ENCODE measurements at places on chromosomes 7 and 10.

GRCh38 chr10:122186816-122187810, 84.0 kb upstream of the BTBD16 start:
- DNase-seq, result peak; percentile 75

DNA sequence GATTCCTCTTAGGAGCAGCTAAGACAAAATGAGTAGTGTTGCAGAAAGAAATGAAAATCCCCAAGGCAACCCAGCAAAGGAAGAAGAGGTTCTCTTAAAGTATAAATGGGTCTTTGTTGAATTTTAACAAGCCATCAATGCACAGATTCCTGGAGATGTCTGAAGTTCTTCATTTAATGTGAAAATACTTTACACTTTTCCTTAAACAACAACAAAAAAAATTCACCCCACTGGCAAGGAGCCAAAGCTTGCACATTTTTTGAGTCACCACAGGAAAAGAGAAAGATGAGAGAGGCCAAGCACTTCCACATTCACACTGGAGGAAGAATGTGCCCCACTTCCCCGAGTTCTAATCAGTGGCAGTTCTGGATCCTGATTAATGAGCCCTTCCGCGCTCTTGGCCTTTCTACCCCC, 286.4 kb upstream of the MEOX2 start:
- DNase-seq, result no peak

- no peak for DNase-seq
Observed at GRCh38 chr7:134845461-134845860, 66.0 kb downstream of the CALD1 start.

DNA sequence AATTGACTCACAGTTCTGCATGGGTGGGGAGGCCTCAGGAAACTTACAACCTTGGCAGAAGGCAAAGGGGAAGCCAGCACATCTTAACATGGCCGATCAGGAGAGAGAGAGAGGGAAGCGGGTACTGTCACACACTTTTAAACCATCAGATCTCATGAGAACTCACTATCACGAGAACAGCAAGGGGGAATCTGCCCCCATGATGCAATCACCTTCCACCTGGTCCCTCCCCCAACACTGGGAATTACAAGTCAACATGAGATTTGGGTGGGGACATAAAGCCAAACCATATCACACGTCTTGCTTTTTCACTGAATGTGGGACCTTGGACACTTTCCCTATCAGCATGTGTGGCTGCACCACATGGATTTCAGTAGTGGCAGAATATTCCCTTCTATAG, 9.0 kb upstream of the AKR1E2 start:
- no peak for DNase-seq

GRCh38 chr7:92714280-92714679, 122.1 kb downstream of the CDK6 start:
- DNase-seq, result no peak

GRCh38 chr10:3681642-3682554, 103.1 kb downstream of the KLF6 start:
- DNase-seq, result no peak

DNA sequence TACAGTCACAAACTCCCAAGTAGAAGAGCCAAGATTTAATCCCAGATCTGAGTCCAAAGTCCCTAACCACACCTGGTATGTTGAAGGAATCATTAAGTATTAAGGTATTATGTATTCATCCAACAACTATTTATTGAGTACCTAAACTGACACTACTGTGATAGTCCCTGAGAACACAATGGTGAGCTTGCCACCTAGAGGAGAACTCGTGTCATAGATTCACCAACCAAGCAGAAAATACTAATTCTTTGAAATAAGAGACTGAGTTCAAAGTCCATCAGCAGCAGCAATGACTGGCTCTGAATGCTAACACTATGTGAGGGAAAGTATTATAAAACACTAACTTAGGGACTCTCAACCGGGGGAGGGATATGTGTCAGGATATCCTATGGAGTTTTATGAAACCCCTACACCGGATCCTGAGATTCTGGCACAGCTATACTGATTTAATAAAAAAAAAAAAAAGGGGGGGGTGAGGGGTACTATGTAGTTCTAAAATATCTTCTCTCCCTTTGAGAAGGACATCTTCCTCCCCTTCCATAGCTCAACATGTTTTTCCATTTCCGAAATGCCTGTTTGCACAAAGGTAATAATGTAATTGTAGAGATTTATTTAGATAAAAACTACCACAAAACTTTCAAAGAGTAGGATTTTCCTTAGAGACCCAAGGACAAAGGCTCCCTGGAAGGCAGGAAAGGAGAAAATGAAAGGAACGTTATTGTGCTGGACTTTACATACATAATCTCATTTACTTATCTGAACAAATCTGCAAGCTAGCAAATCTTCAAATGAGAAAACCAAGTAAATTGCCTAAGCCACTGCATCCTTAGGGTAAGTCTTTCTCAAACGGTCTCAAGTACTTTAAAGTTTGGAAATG, 1.6 kb downstream of the NCOA4 start:
- DNase-seq, result peak; percentile 81

DNA sequence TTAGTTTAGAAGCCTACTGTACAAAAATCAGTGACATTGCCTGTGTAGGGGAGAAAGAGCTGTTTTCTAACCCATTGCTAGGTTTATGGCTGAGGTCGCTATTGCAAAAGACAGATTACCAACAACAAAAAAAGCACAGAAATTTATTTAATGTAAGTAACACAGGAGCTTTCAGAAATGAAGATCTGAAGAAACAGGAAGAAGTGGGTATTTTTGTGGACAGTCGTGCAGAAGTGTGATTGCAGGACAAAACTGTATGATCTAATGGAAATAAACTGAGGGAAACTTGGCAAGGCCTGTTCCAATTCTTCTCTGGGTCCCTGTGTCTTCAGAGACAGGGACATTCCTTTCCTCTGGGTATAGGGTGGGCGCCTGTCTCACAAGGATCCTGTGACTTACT, 87.4 kb downstream of the APBB1IP start:
- DNase-seq, result no peak

DNA sequence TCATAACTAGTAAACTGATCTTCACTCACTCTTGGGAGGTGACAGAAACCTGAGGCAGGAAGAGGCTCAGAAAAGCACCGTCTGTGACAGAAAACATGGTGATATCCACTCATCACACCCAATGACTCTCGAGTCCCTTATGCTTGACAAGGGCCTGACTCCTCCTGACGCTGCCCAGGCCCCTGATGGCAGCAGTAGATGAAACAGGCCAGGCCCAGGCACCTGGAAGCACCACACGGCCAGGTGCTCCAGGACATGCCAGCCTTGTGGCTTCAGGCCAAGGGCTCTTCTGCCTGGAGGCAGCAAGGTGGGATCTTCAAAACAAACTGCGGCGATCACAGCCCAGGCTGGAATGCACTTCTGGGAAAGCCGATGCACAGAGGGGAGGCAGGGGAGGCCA, 89.3 kb downstream of the MAD1L1 start:
- no peak for DNase-seq

DNA sequence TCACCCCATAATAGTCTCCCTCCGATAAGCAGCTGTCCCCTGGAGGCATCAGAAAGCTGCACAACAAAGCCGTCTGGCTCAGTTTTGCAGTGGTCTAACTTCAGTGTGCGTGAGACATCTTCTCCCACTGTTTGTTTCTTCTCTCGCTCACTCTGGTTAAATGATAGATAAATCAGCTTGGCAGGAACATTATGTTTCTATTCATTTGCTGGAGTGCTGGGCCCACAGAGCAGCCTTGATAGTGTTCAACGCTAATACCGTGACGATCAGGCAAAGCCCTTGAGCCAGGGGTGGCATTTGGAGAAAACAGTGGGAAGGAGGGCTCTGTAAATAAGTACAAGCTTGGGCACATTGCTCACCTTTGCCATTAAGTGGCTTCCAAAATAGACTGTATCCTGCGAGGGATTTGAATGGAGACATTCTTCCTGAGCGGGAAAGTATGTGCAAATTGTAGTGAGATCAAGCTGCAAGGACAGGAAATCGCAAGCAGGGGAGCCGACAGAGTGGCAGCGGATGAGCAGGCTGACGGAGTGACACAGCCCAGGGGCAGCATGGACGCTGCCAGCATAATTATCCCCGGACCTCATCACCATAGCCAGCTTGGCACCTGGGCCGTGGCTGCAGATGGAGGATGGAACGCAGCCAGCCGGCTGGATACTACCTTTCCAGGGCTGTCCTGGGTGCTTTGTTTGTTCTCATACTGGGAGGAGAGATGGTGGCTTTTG, 256.8 kb upstream of the FZD8 start:
- no peak for DNase-seq

DNA sequence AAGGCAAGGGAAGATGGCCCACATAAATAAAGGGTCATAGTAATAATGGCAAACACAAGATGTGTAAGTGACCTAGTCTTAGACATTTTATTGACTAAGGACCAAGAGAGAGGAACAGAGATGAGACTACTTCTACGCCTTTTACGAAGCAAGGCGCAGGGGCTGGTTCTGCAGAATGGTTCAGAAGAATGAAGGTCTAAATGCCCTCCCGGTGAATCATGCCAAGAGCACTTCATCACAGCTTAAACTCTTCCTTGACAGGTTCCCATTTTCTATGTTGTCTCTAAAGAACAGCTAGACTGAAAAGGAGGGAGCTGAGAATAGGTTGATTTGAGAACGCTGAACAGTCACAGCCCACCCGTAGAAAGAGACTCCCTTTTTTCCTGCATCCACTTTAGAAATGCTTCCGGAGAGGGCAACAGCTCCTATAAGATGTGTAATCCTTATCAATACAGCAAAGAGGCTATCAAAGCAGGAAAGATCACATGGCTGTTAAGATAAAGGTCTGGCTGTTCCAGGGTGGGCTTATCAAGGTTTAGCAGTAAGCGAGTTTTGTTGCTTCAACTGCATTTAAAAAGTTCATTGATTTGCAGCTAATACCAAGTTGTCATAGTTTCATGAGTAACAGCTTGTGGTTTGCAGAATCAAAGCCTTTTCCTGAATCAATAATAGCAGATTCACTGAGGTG, 93.4 kb upstream of the AUTS2 start:
- no peak for DNase-seq

GRCh38 chr10:26478061-26478460, 39.9 kb downstream of the APBB1IP start:
- DNase-seq, result no peak

GRCh38 chr10:119867317-119867716, 5.3 kb downstream of the MCMBP start:
- DNase-seq, result no peak

GRCh38 chr10:6047847-6048246, 14.3 kb downstream of the IL2RA start:
- DNase-seq, result no peak

DNA sequence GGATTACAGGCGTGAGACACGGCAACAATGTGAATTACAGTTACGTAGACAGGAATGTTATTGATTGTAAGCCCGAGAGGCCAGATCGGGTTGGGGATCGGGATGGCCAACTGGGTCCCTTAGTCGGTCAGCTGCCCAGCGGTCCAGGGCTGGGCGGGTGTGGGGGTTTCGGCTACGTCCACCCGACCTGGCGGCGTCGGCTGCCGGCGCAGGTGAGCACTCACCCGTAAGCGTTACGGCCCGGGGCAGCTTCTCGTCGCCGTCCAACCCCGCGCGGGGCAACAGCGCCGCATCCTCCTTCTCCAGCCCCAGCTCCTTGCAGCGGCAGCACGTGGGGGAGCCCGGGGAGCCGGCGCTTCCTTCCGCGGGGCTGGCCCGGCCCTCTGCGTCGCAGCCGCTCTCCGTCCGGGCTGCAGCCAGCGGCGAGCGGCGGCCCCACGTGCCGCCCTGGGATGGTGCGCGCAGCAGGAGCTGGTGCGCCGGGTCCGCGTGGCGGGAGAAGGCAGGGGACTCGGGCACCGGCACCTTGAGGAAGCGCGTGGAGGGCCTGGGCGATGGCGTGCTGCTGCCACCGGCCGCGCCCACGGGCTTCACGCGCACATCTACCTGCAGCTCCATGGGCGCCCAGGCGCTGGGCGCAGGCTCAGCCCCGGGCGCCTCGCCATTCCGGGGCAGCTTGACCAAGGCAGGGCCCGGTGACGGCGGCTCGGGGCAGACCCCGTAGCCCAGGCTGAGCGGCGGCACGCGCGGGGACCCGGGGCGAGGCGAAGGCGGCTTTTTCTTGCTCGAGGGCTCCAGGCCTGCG, 609 bp downstream of the KLRG2 start:
- peak; percentile 55 for DNase-seq

DNA sequence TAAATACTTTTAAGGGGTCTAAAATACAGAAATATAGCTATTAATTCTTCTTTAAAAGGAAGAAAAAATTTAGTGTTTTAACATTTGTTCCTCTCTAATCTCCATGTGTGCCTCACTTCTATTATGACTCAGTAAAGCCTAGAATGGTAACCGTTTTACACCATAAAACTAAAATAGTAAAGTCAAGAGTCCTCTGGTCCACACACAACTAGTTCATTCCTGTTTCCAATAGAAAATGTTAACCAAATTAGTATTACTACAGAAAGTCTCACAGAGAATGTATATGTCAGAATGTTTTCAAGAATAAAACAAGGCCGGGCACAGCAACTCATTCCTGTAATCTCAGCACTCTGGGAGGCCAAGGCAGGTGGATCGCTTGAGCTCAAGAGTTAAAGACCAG, 55.8 kb downstream of the CNOT4 start:
- DNase-seq, result no peak

DNA sequence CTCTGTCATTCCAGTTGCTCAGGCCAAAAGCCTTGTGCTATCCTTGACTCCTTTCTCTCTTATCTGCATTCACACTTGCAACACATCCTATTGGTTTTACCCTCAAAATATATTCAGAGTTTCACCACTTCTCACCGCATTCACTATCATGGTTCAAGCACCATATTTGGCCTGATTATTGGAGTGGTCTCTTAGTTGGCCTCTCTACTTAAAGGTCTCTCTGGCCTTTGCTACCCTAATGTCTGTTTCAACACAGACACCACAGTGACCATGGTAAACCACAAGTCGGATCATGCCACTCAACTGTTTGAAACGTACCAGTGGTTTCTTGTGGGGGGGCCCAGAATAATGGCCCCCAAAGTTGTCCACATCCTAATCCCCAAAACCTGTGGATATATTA, 15.2 kb upstream of the PDZD8 start:
- no peak for DNase-seq

DNA sequence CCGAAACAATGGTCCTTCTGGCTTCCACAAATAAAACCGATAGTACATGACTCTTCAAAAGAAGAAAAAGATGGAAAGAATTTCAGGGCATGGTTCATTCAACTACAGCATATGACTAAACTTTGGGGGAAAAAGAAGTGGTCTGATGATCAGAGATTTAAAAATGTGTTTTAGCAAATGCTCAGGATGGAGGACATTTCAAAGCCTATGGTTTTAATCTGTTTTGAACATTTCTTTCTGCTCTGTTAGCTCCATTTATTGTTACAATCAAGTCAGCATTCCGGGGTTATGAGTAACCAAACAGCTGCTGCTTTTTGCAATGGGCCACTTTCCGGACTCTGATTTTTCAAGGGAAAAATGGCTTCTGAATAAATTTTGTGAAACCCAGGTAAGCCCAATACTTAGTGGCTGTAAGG, 142.4 kb downstream of the CUBN start:
- DNase-seq, result no peak

DNA sequence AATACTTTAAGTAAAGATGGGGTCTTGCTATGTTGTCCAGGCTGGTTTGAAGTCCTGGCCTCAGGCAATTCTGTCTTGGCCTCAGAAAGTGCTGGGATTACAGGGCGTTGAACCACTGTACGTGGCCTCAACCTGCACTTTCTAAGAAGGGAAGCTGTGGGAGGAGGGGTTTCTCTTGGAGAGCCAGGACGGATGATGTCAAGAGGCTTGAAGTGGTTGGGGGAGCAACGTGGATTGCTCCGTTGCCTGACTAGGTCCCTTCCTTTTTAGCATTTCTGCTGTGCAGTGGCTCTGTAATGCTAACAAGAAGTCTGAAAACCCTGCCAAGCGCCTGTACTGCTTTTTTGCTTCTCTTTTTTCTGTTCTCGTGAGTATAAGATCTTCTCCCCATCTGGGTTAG, 7.2 kb downstream of the BUD23 start:
- no peak for DNase-seq

GRCh38 chr10:5559642-5560141, 34.9 kb downstream of the CALML3 start:
- no peak for DNase-seq

Measured in NB4 (cell line).